ENCODE measurements at places on chromosomes 3 and 15.

- peak; percentile 75 for DNase-seq
Observed at GRCh38 chr3:114178770-114179368, at the start of gene DRD3. DRD3 (minus strand) TSS chr3:114179052; CDS start chr3:114171992, 7,060 bp downstream.

GRCh38 chr3:188954590-188955208 lies 217.1 kb upstream of the TPRG1 start:
- DNase-seq, result peak; percentile 87

DNA sequence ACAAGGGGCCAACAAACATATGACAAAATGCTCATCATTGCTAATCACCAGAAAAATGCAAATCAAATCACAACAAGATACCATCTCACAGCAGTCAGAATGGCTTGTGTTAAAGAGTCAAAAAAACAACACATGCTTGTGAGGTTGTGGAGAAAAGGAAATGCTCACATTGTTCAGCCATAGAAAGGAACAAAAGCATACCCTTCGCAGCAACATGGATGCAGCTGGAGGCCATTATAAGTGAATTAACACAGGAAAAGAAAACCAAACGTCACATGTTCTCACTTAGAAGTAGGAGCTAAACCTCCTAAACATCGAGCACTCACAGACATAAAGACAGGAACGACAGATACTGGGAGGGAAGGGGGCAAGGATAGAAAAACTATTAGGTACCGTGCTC lies 678.4 kb upstream of the GRM7 start:
- DNase-seq, result no peak

GRCh38 chr3:8442993-8443650 lies 58.5 kb upstream of the LMCD1 start:
- no peak for DNase-seq
